ENCODE measurements at places on chromosomes 16 and 17.
A peak's percentile ranks its signal among the peaks of the same experiment; 100 is the strongest.

GRCh38 chr16:19113577-19114358 is at the start of gene ITPRIPL2:
ITPRIPL2 (plus strand) TSS chr16:19113964; CDS start chr16:19114462, 498 bp downstream.
- DNase-seq, result no peak

DNA sequence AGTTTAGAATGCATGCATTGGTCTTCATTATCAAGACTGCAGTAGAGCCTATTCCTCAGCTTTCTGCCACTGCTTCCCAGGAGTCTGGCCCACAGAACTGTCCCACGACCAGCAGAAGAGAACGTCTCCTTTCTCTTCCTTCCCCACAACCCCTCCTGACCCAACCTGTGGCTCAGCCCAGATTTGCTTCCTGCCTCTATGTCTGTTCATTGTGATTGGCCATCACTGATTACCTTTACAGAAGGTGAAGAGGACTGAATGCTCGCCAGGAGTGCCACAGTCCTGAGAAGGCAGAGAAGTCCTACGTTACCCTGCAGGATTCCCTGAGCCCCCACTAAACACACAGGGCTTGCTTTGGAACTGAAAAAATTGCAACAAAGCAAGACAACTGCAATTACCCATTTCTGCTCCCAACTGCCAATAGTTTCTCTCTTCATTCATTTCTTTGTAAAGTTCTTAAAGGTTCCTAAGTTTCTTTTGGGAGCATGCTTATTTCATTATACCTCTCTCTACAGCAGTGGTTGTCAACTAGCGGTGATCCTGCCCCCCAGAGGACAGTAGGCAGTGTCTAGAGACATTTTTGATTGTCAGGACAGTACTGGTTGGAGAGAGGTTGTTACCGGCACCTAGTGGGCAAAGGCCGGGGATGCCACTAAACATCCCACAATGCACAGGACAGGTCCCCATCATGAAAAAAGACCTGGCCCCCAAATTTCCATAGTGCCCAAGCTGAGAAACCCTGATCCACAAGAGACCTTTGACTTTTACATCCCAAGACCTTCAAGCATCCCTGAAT is 4.5 kb upstream of the NAT9 start:
- no peak for DNase-seq

DNA sequence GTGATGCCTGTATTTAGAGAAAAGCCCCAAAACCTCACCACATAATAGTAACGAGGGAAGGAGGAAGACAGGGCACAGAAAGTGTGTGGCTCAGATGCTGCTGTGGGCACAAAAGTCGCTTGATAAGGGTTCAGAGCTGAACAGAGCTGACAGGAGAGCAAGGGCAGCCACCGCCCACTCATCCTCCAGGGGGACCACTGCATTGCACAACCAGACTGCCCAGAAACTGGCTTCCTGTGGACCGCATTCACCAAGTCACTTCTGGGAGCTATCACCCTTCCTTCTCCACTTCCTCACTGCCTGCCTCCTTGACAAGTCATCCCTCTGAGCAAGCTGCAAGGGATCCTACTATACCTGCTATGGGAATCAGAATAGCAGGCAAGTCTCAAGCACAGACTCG is 512.4 kb upstream of the CDH11 start:
- no peak for DNase-seq

DNA sequence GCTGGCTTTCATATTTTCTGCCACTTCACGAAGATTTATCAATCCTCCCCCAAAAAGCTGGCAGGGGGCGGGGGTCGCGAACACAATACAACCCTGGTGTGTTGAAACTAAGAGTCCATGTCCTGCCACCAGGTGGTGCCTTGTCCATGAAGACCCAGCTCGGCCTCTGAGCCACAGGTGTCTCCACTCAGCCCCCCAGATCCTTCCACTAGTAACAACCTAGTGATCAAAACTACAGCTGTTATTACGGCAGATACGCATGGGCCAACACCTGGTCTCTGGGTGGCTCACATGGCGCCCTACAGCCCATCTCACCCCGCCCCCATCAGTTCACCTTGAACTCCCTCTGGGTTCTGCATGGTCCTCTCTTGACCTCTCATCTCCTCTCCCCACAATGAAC is 27.7 kb downstream of the USP7 start:
- no peak for DNase-seq

DNA sequence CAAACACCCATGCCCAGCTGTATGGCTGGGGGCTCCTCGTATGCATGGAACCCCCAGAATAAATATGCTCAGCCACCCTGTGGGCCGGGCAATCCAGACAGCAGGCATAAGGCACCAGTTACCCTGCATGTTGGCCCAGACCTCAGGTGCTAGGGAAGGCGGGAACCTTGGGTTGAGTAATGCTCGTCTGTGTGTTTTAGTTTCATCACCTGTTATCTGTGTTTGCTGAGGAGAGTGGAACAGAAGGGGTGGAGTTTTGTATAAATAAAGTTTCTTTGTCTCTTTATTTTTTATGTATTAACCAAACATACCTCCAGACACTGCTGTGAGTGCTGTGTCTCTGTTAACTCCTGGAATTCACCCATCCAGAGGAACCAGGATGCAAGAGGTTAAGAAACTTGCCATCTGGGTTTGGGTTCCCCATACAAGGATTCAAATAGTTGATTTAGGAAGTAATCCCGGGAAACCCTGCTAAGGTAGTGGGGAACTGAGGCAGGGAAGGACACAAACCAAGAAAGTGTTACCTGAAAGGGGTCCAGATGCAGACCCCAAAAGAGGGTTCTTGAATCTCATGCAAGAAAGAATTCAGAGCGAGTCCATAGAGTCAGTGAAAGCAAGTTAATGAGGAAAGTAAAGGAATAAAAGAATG is 37.4 kb upstream of the IL21R start:
- no peak for DNase-seq

- DNase-seq, result peak; percentile 37
Measured at GRCh38 chr17:50149417-50150353, 792 bp downstream of the PPP1R9B start.

- no peak for DNase-seq
Measured at GRCh38 chr16:55302635-55303034, 21.4 kb upstream of the IRX6 start.

GRCh38 chr16:17773698-17774101 is 302.9 kb upstream of the XYLT1 start:
- DNase-seq, result no peak

DNA sequence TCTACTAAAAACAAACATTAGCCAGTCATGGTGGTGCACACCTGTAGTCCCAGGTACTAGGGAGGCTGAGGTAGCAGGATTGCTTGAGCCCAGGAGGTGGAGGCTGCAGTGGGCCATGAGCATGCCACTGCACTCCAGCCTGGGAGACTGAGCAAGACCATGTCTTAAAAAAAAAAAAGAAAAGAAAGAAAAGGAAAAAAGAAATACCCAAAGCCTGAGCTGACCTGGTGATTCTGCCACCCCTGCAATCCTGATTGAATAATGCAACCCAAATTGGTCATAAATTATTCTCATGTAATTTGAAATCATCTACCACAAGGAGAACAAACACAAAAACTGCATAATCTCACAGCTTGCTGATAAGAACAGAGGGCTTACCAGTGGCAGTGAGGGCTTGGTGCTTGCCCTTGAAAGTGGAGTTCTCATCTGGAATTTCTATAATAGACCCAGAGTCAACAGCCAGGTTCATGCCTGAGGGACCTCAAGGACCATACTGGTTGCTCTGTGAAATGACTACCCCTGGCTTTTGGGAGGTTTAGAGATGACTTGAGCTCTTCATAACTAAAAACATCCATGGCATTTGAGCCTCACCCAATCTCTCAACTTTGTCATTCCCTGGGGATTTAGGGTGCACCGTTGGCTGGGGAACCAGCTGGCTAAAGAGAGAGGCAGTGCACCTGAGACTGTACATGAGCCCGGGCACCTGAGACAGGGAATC is 35.4 kb upstream of the TMC5 start:
- DNase-seq, result no peak

DNA sequence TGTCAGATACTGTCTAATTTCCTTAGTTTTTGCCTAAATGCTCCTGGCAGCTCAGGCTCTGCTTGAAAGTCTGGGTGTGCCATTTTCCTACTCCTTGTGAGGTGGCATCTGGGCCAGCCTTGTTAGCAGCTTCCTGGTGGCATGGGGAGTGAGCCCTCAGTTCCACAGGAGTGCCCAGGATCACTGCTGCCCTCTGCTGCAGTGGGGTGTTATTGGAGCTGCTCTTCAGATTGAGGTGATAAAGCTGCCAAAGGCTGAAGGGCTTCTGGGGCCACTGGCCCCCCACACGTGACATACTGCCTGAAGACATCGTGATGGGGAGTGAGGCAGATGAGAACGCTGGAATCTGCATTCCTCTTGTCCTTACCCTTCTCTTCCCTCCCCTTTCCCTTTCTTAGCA is 27.4 kb downstream of the CEP95 start:
- DNase-seq, result no peak

DNA sequence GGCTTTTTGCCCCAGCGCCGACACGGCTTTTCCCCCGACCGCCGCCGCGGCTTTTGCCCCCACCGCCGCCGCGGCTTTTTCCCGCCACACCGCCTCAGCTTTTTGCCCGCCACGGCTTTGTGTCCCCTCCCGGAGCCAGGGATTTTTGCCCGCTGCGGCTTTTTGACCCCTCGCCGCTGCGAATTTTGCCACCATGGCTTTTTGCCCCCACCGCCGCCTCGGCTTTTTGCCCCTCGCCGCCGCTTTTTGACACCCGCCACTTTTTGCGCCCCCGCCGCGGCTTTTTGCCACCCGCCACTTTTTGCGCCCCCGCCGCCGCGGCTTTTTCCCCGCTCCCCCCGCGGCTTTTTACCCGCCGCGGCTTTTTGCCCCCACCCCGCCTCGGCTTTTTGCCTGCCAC is 1342.5 kb downstream of the TP53TG3F start:
- DNase-seq, result no peak

DNA sequence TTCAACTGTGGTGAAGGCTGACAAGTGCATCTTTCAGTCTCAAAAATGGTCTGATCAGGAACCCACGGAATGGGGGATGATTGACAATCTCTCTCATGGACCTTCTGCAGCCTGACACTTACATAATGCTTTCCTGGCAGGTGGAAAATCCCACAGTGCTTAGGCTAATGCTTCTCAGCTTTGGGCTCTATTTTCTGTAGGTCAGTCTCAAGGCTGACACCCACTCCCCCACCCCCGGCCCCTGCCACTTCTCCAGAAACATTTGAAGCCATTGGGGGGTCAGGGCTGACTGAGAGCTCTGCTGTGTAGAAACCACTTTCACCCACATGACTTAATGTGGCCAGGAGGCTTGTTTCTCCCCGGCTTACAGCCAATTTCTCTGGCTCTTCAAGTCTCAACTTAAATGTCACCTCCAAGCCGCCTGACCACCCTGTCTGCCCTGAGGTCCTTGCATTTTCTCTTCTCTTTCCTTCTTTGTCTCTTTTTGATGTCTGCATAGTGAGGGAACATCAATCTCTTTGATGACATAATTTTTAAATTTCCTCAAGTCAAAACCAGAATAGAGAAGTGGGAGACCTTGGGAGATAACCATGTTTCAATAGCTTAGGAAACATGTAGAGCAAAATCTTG is 16.7 kb upstream of the IRF8 start:
- DNase-seq, result no peak

DNA sequence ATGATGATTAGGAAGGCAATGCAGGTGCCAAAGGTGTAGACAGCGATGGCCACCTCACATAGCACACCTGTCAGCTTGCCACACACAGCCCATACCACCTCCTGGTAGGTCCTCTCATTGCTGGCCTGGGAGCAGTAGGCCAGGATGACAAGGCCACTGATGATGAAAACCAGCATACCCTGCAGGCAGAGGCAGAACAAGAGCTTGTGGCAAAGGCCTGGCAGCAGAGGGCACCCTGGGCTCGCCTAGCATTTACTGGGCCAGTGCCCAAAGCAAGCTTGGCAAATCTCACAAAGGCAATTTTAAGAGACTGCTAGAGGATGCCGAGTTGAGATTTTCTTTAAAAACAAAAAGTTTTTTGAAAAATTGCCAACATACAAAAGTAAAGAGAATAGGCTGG is 5.9 kb downstream of the SLC38A7 start:
- no peak for DNase-seq

DNA sequence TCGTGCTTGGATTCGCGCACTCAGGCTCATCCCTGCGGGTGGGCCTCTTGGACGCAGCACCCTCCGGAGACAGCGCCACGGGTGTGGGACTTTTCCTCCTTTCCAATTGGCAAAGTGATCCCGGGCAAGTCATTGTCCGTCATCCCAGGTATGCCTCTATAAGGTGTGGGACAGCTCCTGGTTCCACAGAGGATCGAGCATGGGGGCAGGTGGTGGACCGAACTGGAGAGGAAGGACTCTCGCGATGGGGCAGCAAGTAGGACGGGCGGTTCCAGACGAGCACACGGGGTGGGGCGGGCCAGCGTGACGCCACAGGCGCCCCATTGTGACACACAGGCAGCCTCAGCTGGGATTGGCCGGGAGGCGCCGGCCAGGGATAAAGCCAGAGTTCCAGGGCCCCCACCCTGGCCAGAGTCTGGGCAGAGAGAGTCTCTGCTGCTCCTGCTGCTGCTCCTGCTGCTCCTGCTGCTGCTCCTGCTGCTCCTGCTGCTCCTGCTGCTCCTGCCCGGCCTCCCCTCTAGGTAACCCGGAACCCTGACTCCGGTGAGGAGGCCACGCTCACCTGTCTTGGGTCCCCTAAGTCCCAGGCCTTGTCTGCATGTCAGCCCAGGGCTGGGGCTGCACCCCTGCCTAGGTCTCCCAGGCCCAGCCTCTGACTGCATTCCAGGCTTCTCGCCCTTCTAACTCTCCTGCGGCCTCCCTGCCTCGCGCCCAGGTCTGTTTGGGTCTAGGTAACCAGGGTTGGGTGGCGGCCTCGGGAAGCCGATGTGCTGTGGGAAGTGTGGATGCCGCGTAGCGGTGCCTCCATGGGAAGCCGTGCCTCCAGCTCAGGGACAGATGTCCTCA is 38.5 kb upstream of the SLC47A1 start:
- no peak for DNase-seq

DNA sequence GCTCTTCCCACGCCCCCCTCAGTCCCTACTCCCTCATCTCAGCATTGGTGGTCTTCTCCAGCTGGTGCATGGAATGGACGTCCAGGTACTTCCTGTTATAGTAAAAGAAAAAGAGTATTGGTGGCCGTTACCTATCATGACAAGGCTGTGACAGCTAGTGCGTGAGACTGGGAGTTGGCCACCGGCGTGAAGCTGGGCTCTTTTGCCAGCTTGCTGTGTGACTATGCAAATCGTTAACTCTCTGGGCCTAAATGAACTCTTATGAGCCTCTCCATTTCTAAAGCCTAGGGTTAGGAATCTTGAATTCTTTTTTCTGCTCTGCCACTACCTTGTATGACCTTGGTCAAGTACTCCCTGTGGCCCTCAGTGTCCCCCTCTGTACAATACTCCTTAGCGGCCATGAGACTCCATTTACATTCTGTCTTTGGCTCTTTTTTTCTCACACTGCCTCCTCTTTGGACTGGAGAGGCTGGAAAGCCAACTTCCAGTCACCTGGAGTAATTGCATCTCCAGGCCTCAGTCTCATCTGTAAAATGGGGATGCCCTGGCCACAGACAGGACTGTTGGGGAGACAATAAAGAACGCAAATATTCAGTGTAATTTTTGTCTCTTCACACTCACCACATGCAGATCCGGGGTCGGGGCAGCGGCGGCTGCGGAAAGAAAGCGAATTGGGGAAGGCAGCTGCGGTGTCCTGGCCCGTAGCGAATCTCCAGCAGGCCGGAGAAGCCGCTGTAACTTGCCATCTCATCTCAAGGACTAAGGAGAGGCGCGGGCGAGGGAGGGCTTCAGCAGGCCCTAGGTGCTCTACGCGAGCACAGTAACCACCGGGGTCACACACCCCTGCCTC is 1.1 kb downstream of the CFAP119 start:
- no peak for DNase-seq

- no peak for DNase-seq
Measured at GRCh38 chr17:51441431-51441830, 181.1 kb downstream of the UTP18 start.

- DNase-seq, result no peak
Measured at GRCh38 chr17:31386542-31387075, 4.9 kb upstream of the RAB11FIP4 start.

- no peak for DNase-seq
Measured at GRCh38 chr17:80227156-80227555, 6.9 kb downstream of the SLC26A11 start.
